Left cardiac atrium (tissue), 4 donors: ENCODE measurements at places on chromosomes 4 and X. TPM values are rescaled to one million over a fixed set of nuclear protein-coding genes. Genes with fewer than 3 reads are reported as not detected.

The MAGEB17 gene
- not detected for total RNA-seq

The HSPA4L gene
- total RNA-seq: 9.3 TPM

The RADX gene
- 1.9 TPM for total RNA-seq

The TLR2 gene
- 15.9 TPM for total RNA-seq

The ATP2B3 gene
- not detected for total RNA-seq

The ANXA5 gene
- 243 TPM for total RNA-seq

GRCh38 chrX:154784149-154784995 lies 20.9 kb downstream of the MPP1 start:
- DNase-seq: no peak

GRCh38 chr4:152563209-152563608 lies 27.3 kb upstream of the FBXW7 start:
- no peak for DNase-seq

DNA sequence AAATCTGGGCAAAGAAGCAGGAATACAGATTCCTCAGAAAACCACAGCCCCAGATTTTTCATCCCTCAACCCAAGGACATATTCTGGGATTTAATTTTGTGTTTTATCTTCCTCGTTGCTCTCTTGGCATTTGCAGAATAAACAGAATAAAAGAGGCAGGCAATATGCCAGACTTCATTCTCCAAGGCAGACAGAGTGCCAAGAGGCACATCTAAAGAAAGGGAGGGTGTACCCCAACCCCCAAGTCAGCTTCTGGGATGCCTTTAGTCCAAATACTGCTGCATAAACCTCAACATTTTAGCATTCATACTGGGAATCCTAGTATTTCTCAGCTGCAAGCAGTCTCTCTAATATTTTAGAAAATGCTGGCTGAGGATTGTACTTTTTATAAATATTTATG lies 629.2 kb downstream of the KLHL13 start:
- no peak for DNase-seq

- no peak for DNase-seq
Measured at GRCh38 chrX:70916754-70917153, 8.2 kb upstream of the TEX11 start.

DNA sequence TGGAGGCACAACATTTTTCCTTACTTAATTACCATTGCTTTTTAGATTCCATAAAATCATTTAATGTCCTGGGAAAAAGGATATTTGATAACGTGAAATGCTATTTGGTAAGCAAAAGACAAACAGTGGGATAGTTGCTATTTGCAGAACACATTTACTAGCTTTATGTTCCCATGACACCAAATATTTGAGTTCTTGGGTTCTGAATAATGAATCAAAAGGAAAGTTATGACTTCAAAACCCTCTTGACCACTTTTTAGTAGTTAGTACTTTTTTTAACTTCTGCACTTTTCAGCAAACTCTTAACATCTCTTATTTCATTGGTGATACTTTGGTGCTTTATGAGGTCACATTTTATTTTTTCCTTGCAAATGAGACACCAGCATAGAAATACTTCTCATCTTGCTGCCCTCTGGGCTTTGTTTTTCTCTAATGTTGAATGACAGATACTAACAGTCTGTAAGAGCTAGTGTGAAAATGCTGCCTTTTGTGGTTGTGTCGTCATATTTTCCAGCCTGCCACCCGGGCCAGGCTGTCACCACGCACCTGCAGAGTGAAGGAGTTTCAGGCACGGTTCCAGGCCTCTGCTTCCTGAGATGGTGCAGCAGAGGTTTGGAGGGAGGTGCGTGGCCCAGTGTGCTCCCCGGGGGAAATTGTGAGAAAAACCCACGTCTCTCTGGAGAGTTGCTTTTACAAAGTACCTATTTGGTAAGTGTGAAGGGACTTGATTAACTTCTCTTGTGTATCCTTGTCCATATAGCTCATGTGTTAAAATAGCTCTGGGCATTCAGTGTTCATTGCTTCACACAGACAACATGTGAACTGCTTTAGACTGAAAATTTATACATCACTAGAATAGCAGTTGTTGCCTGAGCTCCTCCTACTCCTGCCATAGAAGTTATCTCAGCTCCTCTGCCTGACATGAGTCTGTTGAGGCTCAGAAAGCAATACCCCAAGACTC lies 34.7 kb downstream of the MSL3 start:
- DNase-seq: no peak

DNA sequence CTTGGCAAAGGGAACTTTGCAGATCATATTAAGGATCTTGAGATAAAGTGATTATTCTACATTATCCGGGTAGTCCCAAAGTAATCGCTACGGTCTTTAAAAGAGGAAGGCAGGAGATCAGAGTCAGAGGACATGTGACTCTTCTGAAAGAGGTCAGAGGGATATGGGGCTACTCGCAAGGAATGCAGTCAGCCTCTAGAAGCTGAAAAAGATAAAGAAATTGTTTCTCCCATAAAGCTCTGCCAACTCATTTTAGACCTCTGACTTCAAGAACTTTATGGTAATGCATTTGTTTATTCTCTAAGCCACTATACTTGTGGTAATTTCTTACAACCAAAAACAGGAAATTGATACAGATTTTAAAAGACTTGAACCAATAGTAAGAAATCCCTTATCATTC lies 48.6 kb downstream of the NPY5R start:
- no peak for DNase-seq

GRCh38 chr4:154711522-154711921 lies 32.3 kb upstream of the LRAT start:
- no peak for DNase-seq

DNA sequence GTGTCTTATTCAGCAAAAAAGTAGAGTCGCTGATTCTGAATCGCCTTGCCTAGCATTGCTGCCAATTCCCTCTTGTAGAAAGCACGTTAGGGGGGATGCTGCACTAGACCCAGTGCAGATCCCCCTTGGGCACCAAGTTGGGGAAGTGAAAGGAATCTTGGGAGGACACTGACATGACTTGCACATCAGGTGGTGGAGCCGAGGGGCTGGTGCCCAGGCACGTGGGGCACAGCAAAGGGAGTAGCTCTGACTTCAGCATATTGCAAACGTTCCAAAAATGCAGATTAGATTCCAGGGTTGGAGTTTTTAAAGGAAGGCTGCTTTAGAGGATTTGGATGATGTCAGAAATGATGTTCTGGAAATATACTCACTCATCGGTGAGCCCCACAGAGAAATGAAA lies 47.4 kb upstream of the GPM6B start:
- no peak for DNase-seq

- DNase-seq: no peak
Measured at GRCh38 chr4:47718696-47719095, 119.2 kb downstream of the CORIN start.

DNA sequence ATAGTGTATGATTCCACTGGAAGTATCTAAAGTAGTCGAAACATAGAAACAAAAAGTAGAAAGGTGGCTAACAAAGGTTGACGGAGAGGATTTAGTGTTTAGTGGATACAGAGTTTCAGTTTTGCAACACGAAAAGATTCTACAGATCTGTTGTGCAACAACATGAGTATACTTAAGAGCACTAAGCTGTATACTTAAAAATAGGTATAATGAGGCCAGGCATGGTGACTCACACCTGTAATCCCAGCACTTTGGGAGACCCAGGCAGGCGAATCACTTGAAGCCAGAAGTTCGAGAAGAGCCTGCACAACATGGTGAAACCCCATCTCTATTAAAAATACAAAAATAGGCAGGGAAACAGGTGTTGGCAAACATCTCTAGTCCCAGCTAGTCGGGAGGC lies 7.9 kb upstream of the ATRX start:
- no peak for DNase-seq

DNA sequence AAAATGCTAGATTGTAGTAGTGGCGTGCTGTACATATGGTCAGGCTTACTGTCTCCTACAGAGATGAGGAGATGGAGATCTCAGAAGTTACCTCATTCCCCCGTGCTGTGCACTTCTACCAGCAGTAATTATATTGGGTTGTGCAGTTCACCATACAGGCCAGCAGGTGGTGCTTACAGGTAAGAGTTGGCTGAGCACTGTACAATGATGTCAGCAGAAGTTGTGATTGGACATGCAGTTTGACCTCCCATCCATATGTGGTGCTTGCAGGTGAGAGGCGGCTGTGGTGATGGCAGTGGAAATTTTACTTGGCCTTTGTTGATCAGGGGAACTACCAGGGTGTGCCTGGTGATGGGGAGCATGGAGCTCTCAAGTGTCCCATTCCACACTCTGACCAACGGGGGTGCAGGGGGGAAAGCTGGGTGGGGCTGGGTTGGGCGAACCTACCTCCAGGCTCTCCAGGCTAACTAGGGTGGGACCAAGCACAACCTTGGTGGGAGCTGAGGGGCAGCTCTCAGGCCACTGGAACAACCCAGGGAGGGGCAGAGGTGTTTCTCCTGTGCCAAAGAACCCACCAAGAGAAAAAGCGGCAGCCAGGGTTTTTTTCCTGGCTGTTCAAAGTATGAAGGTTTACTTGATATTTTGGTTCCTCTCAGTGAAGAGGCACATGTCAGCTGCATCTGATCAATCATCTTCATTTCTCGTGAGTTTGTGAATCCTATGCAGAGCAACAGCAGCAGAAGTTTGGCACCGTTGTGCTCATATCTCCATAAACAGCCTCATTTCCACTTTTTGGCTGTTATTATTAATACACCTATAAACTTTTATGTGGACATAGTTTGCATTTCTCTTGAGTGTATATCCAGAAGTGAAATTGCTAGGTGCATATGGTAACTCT lies 73.8 kb upstream of the FREM3 start:
- peak; percentile 24 for DNase-seq

DNA sequence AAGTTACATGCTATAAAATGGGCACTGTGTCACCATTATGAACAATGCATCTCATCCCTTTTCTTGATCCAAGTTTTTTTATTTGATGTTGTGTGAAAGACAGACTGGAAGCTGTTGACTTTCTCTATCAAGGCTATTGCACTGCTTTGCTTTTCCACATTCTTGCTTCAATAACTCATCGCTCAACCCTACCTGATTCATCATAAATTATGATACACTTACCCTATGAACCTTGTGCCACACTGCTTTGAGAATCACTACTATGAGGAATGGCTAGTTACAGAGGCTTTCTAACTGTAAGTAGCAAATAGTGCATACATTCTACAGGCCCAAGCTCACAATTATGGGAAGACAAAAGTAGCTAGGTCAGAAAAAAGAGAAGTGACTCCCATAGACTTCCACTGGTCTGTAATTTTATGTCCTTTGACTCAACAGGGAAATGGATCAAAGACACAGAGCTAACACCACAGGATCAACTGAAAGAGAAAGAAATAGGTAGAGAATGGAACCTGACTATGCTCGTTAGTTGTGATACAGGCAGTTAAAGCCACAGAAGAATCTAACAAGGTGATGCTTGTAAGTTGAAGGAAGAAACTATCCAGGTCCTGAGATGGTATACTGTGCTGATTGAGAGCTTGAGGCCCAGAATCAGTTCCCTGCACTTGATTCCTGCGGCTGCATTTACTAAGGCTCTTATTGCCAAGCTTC lies 163.5 kb downstream of the PPP3CA start:
- no peak for DNase-seq

DNA sequence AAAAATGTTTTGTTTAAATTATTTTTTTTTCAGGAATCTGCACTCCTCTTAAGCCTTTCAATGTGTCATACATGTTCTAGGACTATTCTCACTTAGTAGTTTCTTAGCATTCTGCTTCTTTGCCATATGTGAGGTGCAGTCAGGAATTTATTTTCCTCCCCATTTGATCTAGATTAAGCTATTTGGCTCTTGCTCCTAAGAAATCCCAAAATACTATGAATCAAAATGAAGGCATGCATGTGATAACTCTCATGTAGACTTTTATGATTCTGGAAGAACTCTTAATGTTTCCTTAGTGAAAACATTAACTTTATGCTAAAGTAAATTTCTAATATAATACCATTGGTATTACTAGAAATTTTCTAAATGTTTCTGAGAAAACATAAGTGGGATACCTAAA lies 664.5 kb downstream of the RAPGEF2 start:
- DNase-seq: no peak

GRCh38 chr4:78656968-78657445 lies 105.4 kb downstream of the ANXA3 start:
- no peak for DNase-seq

DNA sequence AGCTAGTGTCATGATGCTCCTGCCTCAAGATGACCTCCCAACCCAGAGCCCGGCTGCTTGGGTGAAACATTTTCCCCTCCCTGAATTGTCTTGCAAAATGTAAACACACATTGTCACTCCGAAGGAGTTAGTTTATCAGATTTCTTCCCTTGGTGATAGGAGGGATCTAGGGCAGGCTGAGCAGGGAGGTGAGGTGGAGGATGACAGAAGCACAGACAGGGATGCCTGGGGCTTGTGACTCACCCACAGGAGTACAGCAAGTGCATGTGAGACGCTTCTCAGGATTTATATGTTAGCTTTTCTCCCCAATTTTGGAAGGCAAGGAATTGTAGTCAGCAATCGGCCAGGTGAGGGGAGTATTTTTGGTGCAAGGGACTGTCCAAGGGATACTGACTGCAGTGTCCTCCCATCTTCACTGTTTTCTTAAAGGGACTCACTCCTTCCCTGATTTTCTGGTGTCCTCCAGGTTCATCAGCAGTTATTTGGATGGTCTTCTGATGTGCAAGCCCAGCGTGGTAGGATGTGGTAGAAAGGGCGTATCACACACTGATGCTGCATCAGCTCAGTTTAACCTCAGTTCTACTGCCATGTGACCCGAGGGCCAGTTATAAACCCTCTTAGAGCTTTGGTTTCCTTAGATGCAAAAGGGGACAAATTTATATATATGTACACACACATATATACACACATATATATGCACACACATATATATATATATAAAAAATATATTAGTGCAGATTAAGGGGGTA lies 46.2 kb upstream of the IGFBP7 start:
- DNase-seq: no peak

GRCh38 chrX:41607264-41607832 lies 81.4 kb upstream of the GPR34 start:
- no peak for DNase-seq

DNA sequence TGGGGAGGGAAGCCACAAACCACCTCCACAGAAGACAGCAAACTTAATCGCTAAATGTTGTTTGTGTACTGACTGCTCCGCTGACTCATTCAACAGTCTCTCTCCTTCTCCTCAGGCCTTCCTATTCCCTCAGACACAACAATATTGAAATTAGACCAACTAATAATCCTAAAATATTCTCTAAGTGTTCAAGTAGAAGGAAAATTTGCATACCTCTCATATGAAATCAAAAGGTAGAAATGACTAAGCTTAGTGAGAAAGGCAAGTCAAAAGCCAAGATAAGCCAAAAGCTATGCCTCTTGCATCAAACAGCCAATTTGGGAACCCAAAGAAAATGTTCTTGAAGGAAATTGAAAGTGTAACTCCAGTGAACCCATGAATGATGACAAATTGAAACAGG lies 75.7 kb upstream of the ARHGAP24 start:
- DNase-seq: no peak

GRCh38 chrX:133776072-133776471 lies 209.3 kb downstream of the GPC3 start:
- DNase-seq: peak; percentile 22

DNA sequence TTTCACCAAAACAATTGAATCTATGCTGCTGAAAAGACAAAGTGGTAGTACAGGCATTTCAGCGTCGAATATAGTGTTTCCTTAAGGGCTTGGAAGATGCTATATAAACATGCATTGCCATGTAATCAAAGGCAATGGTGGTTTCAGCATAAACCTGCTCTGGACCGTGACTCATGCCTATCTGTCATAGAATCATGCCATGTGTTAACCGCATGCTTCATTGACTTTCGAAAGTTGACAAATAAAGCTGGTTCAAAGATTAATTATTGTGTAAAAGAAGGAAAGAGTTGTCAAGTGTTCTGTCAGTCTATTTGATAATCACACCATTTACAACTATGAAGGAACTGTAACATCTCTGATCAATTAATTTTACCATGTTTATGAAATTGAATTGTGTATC lies 83.2 kb downstream of the FUNDC1 start:
- no peak for DNase-seq
